Hepatic stellate cell (primary cell): ENCODE measurements at places on chromosomes 3 and 15.

DNA sequence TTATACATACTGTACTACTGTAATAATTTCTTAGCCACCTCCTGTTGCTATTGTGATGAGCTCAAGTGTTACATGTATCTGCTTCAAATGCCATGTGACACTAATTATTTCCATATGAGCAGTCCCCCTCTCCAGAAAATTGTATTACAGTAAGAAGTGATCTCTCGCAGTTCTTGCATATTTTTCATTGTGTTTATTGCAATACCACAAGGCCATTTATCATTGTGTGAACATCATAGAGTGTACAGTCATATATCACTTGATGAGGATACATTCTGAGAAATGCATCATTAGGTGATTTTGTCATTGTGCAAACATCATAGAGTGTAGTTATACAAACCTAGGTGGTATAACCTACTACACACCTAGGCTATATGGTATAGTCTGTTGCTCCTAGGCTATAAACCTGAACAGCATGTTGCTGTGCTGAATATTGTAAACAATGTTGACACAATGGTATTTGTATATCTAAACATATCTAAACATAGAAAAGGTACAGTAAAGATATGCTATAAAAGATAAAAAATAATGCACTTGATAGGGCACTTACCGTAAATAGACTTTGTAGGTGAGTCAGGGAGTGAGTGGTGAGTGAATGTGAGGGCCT is 189.6 kb upstream of the MLF1 start:
- no peak for DNase-seq

- no peak for DNase-seq
Measured at GRCh38 chr15:95291898-95292472, 1038.5 kb upstream of the NR2F2 start.

DNA sequence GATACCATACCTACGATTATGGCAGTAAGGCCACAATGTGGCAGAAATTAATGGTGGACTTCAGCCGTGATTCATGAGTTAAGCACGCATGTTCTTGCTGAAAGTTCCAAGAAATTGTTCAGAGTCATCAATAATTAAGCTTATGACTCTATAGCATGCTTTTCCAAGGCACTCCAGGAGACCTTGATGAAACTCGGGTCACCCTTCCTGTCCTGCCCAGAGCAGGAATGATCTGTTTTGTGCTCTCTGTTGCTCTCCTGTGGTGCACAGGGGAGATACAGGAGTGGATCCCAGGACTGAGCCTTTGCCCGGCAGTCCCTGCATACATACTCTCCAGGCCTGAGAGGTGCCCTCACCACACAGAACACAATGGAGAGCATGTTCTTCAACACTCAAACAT is 141.6 kb upstream of the SLC2A2 start:
- DNase-seq, result peak; percentile 51

DNA sequence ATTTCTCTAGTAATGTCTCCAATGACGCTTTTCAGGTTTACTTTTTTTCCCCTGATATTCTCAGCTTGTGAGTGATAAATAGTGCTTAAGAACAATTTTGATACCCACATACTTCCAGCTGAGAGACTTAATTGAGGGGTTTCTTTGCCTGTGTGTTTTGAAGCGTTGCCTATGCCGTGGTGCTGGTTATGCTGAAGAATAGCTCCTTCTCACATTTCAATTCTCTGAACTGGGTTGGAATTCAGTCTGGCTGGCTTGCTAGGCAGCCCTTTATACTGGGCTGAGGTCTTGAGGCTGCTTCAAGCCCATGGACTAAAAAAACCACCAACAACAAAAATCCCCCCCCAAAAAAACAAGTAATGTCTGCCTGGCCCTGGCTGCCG is 87.4 kb downstream of the CHST2 start:
- DNase-seq, result no peak

- DNase-seq, result peak; percentile 7
Measured at GRCh38 chr3:178236555-178237277, 299.5 kb upstream of the KCNMB2 start.

GRCh38 chr3:21894459-21895340 is 143.7 kb upstream of the ZNF385D start:
- no peak for DNase-seq

- DNase-seq, result no peak
Measured at GRCh38 chr3:77718311-77718710, 678.4 kb downstream of the ROBO2 start.

DNA sequence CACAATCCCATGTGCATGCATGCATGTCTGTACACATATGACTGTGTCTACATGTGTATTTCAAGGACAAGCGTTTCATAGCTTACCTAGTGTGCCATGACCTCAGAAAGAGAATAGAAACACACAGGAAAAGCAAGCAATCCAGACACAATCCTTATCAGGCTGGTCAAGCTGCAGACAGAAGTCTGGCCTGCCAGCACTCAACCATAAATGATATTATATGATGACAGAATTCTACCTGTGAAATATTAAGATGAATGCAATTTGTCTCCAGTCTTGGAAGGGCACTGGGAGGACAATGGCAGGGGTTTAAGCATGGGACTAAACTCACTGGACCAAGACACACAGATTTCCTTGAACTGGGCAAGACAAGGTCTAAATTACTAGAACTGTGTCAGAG is 50.9 kb upstream of the ARL6 start:
- no peak for DNase-seq

GRCh38 chr15:66221126-66221525 is 32.4 kb downstream of the MEGF11 start:
- no peak for DNase-seq

- DNase-seq, result no peak
Measured at GRCh38 chr15:99017322-99017701, 9.7 kb upstream of the PGPEP1L start.

- no peak for DNase-seq
Measured at GRCh38 chr3:166554023-166554422, 716.8 kb upstream of the BCHE start.

GRCh38 chr15:78938658-78939488 is 6.0 kb downstream of the CTSH start:
- DNase-seq, result no peak

DNA sequence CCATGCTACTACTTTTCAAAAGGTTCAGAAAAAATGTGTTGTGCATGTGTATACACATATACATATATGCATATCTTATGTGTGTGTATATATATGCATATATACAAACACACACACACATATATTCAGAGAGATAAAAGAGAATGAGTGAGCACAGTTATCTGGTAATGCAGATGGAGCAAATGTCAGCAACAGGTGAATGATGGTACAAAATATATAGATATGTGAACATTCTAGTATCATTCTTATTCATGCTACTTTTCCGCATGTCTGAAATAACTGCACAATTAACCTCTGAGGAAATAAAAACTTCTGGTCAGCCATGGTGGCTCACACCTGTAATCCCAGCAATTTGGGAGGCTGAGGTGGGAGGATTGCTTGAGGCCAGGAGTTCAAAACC is 222.6 kb upstream of the NANOGP8 start:
- DNase-seq, result no peak

GRCh38 chr3:52140000-52140399 is 14.2 kb downstream of the POC1A start:
- DNase-seq, result no peak

DNA sequence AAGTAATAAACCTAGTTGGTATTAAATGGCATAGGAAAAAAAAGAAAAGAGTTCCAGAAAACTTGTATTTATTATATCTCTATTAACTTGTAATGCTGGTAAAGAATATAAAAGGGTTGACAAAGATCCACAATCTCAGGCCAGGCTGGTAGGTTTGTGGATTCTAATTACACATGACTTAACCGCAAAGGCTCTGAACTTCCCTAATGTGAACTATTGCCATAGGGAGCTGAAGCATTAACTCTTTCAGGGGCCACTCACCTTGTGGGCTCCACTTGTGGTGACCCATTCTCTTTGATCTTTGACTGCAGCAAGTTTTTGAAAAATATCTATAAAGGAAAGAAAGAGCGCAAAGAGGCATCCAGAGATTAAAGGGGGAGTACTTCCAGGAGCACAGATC is 58.5 kb downstream of the NEK10 start:
- DNase-seq, result no peak

DNA sequence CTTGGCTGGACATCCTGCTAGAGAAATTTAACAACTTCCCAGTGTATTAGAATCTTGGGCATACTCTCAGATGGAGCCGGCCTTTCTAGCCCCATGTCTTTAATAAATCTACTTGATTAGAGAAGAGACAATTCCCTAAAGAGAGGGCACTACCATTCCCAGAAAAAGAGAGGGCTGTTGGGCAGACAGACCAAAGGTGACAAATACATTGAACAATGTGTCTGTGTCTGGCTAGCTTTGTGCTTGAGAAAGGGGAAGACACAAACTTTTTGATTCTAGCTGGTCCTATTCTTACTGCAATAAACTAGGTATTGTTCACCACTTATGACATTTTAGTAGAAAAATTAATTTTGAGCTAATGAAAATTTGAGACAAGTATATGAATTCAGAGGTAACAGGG is 57.7 kb downstream of the DUT start:
- no peak for DNase-seq

DNA sequence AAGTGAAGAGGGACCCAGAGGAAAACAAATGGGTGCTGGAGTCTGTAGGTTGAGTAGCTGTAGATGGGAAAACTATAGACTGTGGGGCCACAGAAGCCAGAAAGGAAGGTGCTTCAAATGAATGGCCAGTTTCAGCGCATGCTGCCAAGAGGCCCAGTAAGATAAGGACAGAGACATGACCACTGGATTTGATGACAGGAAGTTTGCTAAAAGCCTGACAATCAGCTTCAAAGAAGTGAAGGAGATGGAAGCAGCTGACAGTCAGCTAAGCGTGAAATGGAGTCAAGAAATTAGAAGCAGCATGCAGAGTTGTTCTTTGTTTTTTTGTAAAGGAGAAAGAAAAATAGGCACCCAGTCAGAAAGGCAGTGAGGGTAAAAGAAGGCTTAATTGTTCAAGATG is 24.9 kb downstream of the TXNRD3 start:
- no peak for DNase-seq

DNA sequence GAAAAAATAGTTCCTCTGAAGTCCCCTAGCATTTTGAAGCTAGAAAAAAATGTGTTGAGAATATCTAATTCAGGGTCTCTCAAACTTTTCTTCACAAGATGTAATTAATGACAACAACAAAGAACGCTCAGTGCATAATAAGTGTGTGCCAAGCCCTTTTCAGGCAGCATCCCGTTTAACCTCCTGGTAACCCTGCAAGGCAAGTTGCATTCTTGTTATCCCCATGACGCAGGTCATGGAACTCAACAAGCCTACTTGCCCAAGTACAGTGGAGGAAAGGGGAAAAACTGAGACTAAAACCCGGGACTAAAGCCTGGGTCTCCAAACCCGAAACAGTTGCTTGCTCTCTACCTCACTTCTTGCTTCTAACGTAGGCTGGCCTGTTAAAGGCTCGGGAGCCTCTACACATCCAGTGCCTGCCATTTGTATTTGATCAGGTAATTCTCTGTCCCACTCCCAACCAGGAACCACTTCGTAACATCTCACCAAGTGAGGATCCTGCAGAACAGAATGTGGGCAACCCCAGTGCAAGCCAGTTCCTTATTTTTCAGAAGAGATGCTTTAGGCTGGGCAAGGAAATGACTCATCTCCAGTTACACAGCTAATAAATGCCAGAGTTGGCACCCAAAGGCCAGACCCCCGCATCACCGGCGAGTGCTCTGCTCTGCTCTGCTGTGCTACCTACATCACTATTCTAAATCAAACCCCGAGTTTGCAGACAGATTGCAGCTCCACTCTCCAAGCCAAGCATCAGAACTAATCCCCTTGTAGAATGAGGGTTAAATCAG is 28.3 kb downstream of the LMCD1 start:
- DNase-seq, result no peak

DNA sequence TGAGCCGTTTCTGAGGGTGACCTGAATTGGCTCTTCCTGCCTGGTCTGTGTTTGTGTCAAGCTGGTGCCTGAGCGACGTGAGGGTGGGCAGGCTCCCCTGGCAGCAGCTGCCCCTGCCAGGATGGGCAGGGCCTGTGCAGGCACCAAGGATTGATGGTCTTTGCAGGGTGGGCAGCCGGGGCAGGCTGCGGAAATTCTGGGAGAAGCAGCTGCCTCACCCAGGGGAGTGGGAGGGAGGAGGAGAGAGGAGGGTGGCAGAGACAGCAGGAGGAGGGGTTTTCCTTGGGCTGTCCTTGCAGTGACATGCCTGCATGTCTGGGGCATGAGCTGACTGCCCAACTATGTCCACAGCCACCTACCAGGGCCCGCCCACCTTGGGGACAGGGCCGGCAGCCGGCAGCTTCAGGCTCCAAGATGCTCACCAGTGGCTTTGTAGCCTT is 27.9 kb upstream of the SLC6A6 start:
- DNase-seq, result no peak
